Ureter (tissue), 1 donor: ENCODE measurements at places on chromosomes 1 and 21. TPM values are rescaled to one million over a fixed set of nuclear protein-coding genes. Genes with fewer than 3 reads are reported as not detected.

- no peak for DNase-seq
Observed at GRCh38 chr1:82108843-82109242, 308.1 kb downstream of the ADGRL2 start.

DNA sequence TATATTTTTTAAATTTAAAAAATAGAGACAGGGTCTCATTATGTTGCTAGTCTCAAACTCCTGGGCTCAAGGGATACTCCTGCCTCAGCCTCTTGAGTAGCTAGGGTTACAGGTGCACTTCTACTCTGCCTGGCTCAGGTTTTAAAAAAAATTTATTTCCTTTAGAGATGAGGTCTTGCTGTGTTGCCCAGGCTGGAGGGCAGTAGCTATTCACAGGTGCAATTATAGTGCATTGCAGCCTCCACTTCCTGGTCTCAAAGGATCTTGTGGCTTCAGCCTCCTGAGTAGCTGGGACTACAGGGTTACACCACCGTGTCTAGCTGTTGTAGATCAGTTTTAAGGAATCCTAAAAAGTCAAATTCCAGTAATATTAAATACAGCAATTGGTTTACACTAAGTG, 5.0 kb downstream of the RNF11 start:
- no peak for DNase-seq

- DNase-seq, result no peak
Observed at GRCh38 chr1:202029171-202029665, 18.8 kb downstream of the ELF3 start.

GRCh38 chr1:41161846-41162245, 80.3 kb downstream of the SCMH1 start:
- no peak for DNase-seq

Gene LCE3E
- total RNA-seq, result not detected

Gene GCSAML
- 0.91 TPM for total RNA-seq
